ENCODE measurements at places on chromosomes 11 and 22.
A peak's percentile ranks its signal among the peaks of the same experiment; 100 is the strongest.

DNA sequence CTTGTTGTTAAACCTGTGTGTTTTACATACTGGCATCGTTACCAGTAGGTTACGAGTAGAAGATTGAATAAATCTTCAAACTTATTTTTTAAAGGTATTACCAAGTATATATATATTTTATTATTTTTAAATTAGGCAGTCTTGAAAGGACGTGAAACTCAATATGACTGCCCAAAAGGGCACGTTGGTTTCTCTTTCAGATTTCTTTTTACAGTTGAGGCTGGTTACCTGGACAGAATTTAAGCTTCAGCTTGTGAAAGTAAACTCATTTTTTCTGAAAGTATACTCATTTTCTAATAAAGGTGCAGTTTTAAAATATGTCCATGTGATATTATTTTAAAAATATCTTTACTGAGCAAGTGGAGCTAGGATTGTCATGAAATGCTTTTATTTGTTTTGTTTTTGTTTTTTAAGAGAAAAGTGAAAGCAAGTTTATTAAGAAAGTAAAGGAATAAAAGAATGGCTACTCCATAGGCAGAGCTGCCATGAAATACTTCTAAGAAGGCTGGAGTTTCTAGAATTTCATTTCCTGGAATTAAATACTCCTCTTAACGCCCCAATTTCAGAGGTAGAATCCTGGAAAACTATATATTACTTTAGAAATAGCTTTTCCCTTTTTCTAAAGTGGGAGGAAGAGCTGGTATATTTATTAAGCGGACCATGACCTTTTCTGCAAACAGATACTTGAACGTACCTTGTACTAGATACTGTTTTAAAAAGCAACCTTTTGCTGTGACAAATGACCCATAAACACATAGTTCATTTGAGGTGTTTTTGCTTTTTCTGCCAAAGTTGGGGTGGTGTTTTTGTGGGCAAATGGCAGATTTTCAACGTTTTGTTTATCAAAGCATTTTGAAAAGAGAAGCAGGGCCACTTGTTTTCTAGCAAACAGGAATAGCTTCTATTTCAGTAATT, 1.9 kb downstream of the FBXO7 start:
- peak; percentile 35 for DNase-seq

GRCh38 chr11:68925611-68926010, 21.9 kb downstream of the IGHMBP2 start:
- DNase-seq = no peak

- no peak for DNase-seq
Measured at GRCh38 chr11:104771763-104772162, 126.5 kb downstream of the CASP12 start.

DNA sequence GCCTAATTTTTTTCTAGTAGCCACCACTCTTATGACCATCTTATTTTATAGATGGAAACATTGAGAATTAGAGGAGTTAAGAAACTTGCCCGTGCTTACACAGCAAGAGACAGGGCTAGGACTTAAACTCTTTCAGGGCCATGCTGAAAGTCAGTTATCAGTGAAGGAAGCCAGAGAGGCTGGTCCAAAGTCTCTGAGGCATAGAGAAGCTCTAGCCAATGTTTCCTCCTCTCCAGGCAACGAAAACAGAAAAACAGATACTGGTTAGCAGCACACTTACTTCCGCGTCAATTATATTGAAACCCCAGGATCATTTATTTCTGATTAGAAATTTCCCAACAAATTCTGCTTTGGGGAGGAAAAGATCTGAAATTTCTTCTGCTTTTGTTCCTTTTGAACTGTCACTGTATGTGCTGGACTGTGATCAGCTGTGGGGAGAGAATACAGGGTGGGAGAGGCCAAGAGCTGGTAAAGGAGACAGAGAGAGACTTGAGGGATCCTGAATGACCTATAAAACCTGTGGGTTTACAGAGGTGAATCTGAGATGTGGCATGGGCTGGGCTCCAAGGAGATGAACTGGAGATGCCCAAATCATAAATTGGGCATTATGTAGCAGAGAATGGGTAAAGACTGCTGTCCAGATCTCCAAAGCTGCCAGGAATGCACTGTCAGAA, 37.5 kb upstream of the CAPRIN1 start:
- peak; percentile 25 for DNase-seq

DNA sequence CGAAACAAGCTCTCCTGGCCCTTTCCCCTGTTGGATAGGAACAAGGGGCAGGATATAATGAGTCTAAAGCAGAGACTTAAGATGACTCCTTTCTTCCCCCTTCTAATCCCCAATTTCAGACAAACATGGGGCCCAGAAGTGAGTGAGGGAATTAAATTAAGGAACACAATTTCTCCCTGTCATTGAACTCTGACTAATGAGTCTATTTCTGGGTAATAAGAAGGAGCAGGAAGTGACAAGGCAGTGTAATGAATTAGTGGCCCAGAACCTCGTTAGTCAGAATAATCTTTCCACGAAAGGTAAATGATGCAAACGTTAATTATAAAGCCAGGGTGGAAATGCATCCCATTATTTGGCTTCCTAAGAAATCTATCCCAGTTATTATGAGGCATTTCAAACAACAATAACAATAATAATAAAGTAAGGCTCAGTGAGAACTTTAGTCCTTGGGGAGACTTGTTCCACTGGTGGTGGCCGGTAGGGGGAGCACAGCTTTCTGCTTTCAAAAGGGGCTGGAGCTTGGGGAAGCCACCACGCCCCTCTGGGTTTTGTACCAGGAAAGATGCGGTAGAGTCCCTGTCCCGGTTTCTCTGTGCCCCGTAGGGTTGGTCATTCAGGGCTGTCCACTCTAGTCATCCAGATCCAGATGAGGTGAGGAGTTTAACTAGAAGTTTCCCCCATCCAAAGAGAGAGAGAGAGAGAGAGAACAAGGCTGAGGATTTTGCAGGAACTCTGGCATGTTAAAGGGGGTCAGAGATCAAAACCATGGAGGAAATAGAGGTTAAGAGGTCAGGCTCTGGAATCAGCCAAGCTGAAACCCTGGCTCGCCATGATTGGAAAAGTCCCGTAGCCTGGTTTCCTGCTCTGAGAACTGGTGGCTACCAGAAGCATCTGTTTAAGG, 298.3 kb downstream of the NTM start:
- DNase-seq = peak; percentile 75

GRCh38 chr11:128523641-128524040, 63.7 kb downstream of the ETS1 start:
- peak; percentile 88 for DNase-seq

DNA sequence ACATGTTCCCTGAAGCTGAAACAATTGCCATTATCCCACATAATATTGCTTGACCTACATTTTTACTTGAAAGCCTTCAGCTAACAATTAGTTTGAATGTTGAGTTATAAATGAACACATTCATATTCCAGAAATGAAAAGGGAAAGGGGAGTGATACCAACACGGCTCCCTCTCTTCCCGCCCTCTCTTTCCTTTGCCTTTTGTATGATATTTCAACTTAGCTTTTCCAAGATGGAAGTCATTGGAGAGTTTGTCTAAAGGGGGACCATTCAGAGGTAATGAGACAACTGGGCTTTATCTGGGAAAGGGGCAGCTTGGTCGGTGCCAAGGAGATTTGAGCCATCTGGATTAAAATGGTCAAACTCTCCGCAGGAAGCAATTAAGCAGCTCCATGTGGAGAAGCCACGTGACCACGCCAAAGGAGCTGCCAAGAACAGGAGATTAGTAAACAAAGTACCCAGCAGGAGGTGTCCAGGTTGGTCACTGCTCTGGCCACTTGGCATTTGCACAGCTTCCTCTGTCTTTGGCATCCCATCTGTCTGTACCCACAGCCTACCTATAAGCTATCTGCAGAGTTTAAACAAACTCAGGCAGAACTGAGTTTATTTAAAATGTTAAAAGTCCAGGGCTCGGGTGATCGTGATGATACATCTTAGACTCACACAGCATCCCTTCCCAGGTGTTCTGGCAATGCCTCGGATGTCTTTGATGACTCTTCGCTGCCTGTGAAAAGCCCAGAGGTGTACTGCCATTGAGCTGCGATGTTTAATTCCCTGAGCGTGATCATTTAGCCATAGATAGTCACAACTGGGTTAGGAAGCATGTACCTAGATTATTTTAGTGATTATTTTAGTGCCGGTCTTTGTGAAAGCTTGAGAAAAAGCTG, 735.9 kb downstream of the NTM start:
- DNase-seq = no peak

All from GM23248 (cell line).